Umbilical cord (tissue), 2 donors: ENCODE measurements at places on chromosomes 7 and 10. TPM values are rescaled to one million over a fixed set of nuclear protein-coding genes. Genes with fewer than 3 reads are reported as not detected.

NPY4R2 gene
- not detected for total RNA-seq

AKR1C8 gene
- 2.9 TPM for total RNA-seq

FBXL13 gene
- total RNA-seq, result 5.3 TPM

AGR2 gene
- 18.3 TPM for total RNA-seq

ASL gene
- 20.0 TPM for total RNA-seq

ASIC3 gene
- total RNA-seq, result 2.2 TPM

SPDYE11 gene
- 1.7 TPM for total RNA-seq

CALD1 gene
- total RNA-seq, result 1,052 TPM

TUBB8 gene
- 0.24 TPM for total RNA-seq

EVX1 gene
- 1.7 TPM for total RNA-seq

UCN3 gene
- not detected for total RNA-seq

DNA sequence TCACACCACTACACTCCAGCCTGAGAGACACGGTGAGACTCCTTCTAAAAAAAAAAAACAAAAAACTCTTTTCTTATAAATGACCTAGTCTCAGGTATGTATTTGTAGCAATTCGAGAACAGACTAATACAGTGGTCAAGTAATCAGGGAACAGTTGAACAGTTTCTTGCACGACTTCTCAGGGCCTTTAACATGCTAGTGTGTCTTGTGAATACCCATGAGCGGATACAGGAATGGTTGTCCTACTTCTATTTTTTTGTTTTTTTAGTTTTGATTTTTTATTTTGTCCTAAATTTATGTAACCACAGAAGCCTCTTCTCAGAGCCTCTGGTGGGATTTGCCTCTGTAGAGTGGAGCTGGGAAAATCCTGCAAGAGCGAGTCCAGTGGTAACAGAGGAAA, 71.0 kb upstream of the NANOS1 start:
- no peak for DNase-seq

DNA sequence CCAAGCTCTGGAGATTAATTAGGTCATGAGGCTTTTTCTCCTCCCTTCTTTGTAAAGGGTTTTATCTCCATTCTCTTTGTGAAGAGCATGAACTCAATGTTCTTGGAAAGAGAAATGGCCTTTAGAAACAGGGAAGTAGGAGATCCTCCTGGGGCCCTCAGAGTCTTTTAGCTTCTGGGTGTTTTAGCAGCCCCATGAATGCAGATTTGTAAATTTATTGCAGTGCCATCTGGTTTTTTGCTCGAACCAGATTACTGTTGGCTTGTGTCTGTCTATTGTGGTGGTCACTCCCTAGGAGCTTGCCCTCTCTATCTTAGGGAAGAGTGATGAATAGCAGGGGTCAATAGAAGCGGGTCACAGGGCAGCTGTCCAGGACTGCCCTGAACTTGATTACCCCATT, 110.6 kb downstream of the BTRC start:
- DNase-seq, result no peak

DNA sequence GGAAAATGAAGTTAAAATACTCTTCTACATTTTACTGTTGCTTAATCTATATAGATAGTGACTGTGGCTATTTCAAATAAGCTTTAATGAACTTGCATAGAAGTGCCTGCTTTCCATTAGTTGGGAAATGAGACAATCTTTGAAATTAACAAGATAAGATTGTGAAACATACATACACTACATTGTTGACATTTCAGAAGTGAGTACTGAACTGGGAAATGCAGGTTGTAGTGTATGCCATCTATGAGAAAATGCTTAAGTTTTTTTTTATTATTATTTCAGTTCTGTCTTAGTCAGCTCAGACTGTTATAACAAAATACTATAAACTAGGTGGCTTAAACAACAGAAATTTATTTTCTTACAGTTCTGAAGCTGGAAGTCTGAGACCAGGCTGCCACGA, 49.6 kb upstream of the CSTF2T start:
- no peak for DNase-seq

GRCh38 chr10:106226828-106227227, 937.7 kb downstream of the SORCS1 start:
- DNase-seq, result no peak

- no peak for DNase-seq
Observed at GRCh38 chr10:7700577-7701125, 2.5 kb upstream of the ITIH2 start.

DNA sequence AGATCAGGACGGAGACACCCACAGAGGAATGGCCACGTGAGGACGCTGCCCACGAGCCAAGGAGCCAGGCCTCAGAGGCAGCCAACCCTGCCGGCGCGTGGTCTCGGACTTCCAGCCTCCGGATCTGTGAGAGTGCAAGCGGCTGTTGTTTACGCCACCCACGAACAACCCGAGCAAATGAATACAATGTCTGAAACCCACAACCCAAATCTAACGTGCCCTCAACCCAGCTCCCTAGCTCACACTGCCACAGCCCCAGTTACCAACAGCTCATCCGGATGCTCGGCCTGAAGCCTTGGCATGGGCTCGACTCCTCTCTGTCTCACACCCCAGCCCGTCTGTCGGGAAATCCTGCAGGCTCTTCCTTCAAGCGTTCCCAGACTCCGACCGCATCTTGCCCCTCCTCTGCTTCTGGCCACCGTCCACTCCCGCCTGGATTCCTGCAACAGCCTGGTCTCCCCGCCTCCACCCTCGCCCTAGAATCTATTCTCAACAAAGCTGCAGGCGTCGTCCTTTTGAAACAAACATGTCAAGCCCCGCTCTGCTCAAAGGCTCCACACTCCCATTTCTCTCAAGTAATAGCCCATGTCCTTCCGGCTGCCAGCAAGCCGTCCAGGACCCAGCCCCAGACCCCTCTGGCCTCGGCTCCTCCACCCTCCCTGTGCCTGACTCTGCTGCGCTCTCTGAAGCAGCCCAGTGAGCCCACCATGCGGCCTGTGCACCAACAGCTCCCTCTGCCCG, 35.3 kb downstream of the STK32C start:
- DNase-seq, result peak; percentile 91

DNA sequence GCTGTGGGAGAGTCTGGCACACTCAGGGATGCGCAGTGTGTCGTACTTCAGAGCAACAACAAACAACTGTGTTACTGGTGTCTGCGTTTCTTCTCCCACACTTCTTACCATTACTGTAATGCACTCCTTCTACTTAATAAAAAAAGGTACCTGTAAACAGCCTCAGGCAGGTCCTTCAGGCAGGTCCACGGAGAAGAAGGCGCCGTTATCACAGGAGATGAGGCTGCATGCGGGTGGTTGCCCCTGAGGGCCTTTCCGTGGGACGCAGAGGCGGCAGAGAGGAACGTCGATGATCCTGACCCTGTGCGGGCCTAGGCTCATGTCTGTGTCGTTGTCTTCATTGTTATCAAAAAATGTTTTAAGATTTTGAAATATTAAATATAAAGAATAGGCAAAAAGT, 29.4 kb downstream of the NKX6-2 start:
- no peak for DNase-seq

DNA sequence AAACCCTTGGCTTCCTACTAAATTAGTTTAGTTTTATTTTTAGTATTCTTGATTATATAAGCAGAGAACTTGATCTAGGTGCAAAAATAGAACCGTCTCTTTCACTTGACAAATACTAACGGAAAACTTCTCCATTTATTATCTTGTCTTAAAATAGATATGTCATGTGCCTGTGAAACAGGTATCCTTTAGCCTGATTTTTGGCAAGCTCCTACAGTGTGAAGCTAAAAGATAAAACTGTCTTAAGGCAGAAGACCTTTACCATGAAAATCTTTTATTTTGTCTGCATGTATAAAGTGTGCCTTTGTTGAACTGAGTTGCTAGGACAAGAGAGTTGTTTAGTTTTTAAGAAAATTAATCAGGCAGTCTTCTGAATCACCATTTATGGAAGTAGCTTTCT, 90.6 kb downstream of the CYP51A1 start:
- DNase-seq, result no peak

DNA sequence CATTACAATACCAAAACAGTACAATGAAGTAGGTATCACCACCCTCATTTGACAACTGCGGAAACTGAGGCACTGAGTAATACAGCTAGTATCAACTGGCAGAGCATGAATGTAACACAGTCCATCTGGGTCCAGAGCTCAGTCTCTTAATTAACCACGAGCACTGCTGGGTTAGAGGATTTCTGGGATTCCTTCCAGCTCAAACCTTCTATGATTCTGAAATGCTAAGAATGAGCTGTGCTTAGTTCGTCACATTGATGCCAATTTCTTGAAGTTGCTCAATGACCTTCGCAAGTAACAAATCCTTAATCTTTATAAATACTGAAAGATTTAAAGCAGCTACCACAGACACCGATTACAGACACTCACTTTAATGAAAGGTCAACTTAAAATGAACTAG, 62.5 kb downstream of the SGMS1 start:
- DNase-seq, result peak; percentile 93

GRCh38 chr7:31175672-31176071, 123.6 kb downstream of the ADCYAP1R1 start:
- DNase-seq, result no peak

GRCh38 chr10:129852829-129853561, 111.1 kb downstream of the EBF3 start:
- no peak for DNase-seq

GRCh38 chr7:16929146-16929762, 47.5 kb upstream of the AGR3 start:
- DNase-seq, result no peak

DNA sequence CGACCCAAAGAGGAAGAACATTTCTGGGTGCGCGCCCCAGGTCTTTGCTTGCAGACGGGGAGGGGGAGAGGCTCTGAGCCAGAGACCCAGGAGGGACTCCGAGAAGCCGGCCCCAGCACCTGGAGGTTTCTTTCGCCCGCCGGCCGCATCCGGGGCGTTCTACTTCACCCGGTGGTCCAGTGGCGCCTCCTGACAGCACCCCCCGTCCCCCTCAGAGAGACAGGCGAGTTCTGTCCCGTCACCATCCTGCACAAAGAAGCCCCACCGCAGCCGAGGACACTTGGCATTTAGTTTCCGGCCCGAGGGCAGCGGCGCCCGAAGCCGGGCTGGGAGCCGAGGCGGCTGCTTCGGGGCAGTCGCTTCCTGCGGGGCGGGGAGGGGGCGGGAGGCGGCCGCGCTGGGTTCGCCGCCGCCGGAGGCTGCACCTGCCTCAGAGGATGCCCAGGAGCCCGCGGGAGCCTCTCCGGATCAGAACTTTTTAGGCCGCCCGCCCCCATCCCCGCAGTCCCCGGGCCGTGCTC, at the start of gene TMEM178B:
Gene TMEM178B (plus strand): TSS at position 424 of the 521 bp plus-strand sequence.
- DNase-seq, result no peak

DNA sequence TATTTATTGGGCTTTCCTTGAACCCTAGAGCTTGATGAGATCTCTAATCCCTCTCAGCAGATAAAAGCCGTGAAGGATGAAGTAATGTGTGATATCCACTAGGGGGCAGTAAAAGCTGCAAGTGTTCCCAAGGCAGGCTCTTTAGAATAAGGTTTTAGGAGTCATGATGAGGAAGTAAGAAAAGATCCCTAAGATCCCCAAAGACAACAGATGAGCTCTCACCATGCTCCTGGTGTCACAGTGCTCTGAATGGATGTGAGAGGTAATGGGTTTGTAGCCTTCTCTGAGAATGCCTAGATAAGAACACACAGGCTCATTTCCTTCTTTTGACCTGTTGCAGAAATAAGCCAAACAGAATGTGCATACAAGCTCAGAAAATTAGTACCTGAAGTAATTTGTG, 70.4 kb upstream of the ITPRID1 start:
- DNase-seq, result peak; percentile 48
